ENCODE measurements at places on chromosomes 6 and 20. TPM values are rescaled to one million over a fixed set of nuclear protein-coding genes. Genes with fewer than 3 reads are reported as not detected.

Gene CASS4
- 6.8 TPM for polyA plus RNA-seq

Gene SLC17A2
- polyA plus RNA-seq, result not detected

Gene TREML2
- 1.8 TPM for polyA plus RNA-seq

Gene TPX2
- not detected for polyA plus RNA-seq

Gene TNFAIP3
- polyA plus RNA-seq, result 66.6 TPM

Gene C6orf141
- polyA plus RNA-seq, result not detected

Gene ABHD12
- polyA plus RNA-seq, result 29.7 TPM

Gene BMP5
- polyA plus RNA-seq, result not detected

Gene ETV7
- polyA plus RNA-seq, result 1.1 TPM

Gene F13A1
- 0.04 TPM for polyA plus RNA-seq

Data from naive thymus-derived CD4-positive, alpha-beta T cell (primary cell).